ENCODE measurements at places on chromosomes 1 and 21.

DNA sequence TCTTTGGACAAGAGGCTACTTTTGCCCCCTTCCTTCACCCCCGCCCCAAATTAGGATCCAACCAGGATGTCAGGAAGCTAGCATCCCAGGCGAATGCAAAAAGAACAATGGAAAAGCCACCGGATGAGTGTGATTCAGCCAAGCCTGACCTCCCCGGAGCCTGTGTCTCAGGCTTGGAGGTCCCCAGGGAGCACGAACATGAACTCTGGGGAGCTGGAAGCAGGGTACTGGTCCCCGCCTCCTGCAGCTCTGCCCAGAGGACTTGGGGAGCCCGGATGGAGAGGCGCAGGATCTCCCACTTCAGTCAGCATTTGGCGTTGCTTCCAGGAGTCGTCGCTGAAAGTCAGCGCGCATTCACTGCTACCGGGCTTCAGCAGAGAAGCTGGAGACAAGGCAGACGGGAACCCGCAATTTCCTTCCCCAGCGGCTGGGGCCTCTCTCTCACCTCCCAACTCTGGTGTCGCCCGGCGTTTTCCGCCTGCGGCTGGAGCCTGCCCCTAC, 1.8 kb upstream of the TBX15 start:
- no peak for DNase-seq

GRCh38 chr1:4652631-4653327, 1.6 kb upstream of the AJAP1 start:
- DNase-seq: no peak

GRCh38 chr1:67892476-67893125, 59.3 kb upstream of the GNG12 start:
- DNase-seq: no peak

DNA sequence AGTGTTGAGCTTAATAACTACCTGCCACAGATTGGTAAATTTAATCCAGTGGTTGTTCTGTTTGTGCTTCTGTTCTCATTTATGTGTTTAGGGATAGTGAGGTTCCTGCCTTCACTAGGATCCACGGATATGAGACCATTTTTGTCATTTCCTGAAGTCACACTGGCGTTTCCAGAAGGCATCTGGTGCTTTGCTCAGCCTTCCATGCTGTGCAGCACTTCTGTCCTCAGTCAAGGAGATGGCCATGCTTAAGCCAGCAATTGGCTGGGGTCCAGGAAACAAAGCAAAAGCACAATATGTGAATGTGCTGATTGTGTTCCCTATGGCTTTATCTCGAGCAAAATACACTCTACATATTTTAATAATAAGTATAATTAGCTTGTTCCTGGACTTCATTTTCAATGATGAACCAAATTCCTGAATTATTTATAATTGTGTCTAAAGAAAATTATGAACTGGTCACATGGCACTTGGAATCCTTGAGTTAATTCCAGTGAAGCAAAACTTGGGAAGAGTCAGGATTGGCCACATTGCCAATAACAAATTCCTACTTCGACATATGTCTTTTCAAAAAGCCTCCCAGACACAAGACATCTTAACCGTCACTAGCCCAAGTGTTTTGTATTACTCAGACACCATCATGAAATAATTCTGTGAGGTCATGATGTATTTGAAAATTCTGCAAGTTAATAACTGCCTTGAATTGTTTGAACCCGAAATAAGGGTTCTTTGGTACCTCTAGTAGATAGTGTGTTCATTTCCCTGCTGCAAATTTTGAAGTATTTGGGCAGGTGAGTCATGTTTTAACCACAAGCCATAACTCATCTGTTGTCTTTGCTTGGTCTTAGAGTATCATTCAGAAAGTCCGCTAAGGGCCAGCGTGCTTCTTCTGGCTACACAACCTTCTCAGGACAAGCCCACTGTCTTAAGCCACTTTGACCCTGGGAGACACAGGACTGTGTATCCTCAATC, 412.4 kb downstream of the DISC1 start:
- DNase-seq: no peak

- DNase-seq: peak; percentile 23
These were observed 3.0 kb downstream of the AURKAIP1 start for GRCh38 chr1:1371746-1372711.

DNA sequence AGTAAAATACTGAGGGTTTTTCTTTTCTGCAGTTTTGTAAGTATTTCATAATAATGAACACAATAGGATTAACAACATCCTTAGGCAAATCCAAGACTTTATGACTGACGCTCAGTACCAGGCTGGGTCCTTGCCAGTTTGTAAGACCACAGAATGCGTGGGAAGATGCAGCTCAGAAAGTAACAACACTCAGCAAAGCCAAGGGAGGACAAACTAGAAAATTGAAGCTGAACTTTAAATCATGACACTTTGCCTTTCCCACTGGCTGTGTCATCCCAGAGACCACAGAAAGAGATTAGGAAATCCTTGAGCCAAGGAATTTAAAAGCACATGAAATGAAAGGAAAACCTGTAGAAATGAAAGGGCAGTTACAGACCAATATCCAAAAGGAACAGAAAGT, 426.3 kb upstream of the CHRM3 start:
- DNase-seq: no peak

- DNase-seq: no peak
These were observed 291.4 kb downstream of the TGFB2 start for GRCh38 chr1:218636548-218636947.

DNA sequence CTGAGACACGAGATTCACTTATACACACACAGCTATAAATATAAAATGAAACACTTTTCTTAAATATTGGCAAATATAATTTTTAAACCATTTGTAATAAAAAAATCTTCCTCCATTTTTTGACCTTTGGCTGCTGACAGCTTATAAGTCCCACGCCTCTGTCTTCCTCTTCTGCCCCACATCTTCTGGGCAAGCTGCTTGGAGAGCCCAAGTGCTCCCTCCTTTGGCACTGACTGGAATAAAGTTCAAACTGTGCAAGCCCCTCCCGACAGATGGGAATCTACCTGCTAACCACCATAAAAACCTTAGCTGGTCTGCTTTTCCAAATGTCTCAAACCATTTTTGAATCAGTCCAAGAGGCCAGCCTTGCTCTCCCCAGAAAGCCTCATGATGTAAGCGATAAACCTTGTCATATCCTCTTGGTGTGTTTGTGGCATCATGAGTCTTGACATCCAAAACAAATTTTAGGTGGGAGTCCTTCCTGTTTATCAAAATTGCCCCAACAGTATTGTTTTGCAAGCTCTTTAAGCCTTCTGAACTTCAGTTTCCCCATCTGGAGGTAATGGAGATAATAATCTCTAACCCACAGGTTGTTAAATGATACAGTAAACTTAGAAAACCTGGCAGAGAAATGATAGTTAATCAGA, 99.8 kb downstream of the SNX7 start:
- DNase-seq: no peak

- no peak for DNase-seq
These were observed 5.5 kb downstream of the TRAF5 start for GRCh38 chr1:211332036-211332616.

GRCh38 chr1:82994616-82995263, 1004.2 kb downstream of the TTLL7 start:
- no peak for DNase-seq

- DNase-seq: no peak
These were observed 1159.8 kb upstream of the ADGRL2 start for GRCh38 chr1:80640978-80641377.

- no peak for DNase-seq
These were observed 17.7 kb downstream of the AGRN start for GRCh38 chr1:1037366-1038327.

DNA sequence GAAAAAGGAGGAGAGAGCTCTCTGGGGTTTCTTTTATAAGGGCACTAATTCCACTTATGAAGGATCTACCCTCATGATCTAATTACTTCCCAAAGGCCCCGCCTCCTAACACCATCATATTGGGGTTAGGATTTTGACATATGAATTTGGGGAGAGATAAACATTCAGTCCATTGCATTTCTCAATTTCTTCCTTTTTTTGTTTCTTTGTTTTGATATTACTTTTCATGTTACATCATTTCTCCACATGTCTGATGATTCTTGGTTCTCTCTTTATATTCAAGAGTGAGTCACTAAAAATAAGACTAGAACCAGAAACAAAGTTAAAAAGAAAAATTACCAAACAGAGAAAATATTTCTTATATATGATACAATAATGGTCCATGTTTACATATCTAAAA, 63.2 kb upstream of the DUSP10 start:
- no peak for DNase-seq

DNA sequence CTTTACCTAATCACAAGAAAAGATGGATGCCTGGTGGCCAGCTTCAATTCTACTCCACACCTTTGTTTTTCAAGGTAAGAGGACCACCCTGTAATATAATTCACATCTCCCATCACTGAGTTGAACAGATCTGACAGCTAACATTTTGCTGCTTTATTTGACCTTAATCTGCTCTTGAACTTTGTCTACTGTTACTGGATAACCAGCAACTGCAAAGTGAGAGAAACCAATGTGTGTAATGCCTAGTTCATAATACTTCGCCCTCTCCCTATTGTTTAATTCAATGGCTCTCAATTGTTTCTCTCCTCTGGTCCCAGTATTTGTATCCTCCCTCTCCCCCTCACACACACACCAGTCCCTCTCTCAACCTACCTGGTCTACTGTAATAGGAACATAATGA, 214.4 kb downstream of the DAB1 start:
- DNase-seq: no peak

Data from hippocampal formation (tissue), 2 donors.